Activated naive CD4-positive, alpha-beta T cell treated with anti-CD3 and anti-CD28 coated beads for 36 hours (primary cell): ENCODE measurements at places on chromosomes 5 and 9.

GRCh38 chr5:52948418-52949076 lies 40.6 kb upstream of the ITGA2 start:
- peak; percentile 83 for DNase-seq

- no peak for DNase-seq
These were observed 26.7 kb downstream of the NCBP1 start for GRCh38 chr9:97660340-97660739.

DNA sequence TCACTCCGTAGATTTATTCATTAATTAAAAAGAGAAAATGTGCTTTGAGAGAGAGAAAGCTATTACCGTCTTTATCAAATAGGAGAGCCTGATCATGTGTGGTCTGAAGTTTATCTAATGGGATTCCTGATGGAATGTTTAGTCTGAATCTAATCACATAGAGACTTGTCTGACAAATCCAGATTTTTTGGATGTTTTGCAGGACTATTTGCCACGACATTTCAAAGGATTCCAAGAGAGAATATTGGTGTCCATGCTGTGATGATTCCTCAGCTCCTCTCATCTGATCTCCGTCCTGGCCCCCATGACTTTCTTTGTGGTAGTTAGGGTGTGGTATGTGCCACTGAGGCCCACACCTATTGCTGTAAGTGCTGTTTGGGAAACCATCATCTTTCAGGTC lies 20.1 kb upstream of the CDKN2B start:
- DNase-seq: no peak

DNA sequence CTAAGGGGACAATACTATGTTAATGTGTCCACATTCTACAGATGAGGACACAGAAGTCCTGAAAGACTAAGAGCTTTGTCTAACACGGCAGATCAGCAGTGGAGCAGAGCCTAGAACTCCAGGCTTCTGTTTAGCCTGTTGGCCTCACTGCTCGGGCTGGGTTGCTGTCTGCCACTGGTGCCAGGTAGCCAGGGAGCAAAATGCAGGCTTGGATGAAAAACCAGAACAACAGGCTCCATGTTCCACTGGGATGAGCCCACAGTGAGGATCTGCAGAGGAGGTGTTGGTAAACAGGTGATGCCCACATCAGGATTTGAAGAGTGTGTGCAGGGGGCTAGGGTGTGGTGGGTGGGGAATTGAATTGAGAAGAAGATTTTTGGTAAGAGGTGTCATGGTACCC lies 114.0 kb upstream of the TBC1D2 start:
- no peak for DNase-seq

DNA sequence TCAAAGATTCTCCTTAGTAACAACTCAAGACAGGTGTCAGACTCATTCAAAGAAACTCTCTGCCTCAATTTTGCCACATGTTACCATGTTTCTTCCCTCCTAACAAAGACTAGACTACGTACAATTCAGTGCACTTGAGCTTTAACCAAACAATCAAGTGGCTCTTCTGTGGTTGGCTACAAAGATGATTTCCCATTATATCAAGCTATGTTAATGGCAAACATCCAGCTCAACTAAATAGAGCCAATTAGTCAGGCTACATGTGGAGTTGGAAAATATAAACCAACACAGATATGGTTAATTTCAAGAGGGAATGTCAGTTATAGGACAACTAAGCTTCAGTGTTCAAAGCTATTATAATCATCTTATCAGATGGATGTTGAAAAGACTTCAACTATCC lies 29.2 kb upstream of the ADRA1B start:
- no peak for DNase-seq

- no peak for DNase-seq
These were observed 372.8 kb upstream of the PIK3R1 start for GRCh38 chr5:67842806-67843205.

DNA sequence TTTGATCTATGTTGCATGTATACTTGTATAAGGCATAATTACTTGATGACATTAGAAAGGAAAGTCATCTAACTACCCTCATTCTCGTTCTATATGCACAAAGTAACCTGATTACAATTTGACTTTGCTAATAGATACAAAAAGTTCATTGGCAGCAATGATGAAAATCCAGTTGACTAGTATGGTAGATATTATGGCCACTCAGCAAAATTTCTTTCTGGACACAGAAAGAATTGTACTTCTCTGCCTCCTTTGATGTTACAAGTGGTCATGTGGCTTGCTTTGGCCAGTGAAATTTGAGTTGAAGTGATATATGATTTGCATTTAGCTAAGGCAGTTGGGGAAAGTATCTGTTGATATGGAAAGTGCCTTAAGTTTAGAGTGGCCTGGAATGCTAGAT lies 723.7 kb upstream of the ARRDC3 start:
- no peak for DNase-seq

- DNase-seq: no peak
These were observed 146.0 kb upstream of the MAST4 start for GRCh38 chr5:66450237-66450636.

- DNase-seq: no peak
These were observed 32.4 kb downstream of the C9 start for GRCh38 chr5:39331861-39332381.

GRCh38 chr9:121472446-121472845 lies 27.2 kb downstream of the GGTA1 start:
- no peak for DNase-seq

- no peak for DNase-seq
These were observed 66.4 kb upstream of the COL15A1 start for GRCh38 chr9:98877311-98877710.

GRCh38 chr9:136531904-136532798 lies 13.7 kb downstream of the NOTCH1 start:
- DNase-seq: peak; percentile 40

GRCh38 chr5:64144425-64145215 lies 21.0 kb upstream of the RNF180 start:
- no peak for DNase-seq

DNA sequence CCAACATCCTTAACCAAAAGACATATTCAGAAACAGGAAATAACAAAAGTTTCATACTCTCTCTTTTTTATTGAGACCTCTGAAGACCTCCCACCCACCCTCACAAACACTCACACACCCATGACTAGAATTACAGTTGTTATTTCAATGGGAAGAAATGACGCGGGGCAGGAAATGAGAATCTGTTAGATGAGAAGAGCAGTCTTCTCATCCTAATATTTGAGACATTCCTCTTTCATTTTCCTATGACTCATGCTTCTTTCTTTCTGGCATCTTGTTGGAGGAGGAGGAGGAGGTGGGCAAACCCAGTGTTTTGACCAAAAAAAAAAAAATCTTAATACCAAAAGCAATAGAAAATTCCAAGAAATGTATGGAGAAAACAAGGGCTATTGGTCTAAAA lies 179.5 kb upstream of the TARS1 start:
- DNase-seq: no peak

DNA sequence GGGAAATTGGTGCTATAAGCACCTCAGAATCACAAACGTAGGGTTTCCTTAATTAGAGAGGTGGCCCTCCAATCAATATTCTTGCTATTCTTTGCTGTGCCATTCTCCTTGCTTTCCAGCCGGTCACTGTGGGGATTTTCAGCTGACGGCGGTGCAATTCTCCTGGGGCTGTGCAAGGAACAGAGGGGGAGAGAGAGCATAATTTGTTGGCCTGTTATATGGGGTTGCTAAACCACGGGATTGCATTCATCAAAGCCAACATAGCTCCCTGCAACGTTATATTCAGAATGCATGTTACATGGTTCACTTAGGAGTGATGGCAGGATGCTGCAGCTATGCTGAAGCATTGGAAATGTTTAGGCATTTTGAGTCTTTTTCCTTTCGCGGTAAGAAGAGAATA lies 441.3 kb upstream of the CLINT1 start:
- DNase-seq: no peak

- DNase-seq: no peak
These were observed 231.5 kb upstream of the PPP1R2B start for GRCh38 chr5:156618601-156619000.

DNA sequence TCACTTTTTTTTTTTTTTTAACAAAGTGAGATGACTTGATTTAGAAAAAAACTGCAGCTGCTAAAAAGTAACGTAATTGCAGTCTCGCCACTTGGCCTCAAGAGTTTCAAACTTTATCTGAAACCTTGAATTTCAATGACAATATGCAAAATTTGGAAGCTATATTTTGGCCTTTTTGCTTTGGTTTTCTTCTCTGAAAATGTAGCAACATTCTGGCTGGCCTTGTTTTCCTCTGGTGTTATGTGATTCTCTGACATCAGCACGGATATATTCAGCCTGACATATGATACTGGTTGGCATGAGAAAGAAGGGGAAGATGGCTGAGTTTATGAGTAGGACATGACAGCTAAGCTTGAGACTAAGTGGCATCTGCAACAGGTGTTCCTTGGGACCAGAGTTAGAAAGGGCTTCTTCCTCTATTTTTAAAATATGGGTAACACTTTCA lies 136.5 kb downstream of the MEF2C start:
- no peak for DNase-seq

- no peak for DNase-seq
These were observed 8.3 kb downstream of the TSLP start for GRCh38 chr5:111079846-111080245.

GRCh38 chr9:136955202-136955942 lies 3.3 kb downstream of the LCN12 start:
- DNase-seq: no peak

DNA sequence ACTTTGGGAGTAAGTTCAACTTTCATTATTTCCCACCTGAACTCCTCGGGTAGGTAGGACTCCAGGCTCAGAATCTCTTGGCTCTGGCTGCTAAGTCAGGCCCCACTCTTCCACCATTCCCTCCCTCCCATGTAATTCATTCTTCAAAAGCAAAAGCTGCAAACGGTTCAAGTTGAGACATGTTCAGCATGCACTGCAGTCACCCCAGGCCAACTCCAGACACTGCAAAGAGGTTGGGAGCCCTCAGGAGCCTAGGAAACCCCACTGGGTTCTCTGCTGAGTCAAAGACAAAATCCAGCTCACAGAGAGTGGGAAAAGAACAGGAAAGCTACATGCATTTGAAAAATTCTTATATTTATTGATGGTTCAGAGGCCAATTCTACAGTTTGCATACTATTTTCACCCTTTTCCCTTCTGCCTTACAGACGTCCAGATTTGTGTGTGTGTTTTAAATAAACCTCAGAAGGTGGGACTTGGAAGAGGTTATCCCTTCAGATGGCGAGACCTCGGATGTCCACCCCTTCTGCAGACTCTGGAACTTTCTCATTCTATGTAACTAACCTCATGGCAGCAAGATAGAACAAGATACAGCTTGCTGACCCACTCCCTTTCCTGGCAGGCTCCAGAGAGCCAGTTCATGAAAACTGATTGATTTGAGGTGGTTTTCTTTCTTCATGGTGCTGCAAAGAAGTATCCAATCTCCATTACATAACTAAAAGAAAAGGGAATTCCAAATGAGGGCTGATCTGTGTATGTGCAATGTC lies 65.7 kb upstream of the EQTN start:
- no peak for DNase-seq

- DNase-seq: peak; percentile 64
These were observed 68.7 kb upstream of the ZNF618 start for GRCh38 chr9:113807173-113808061.

GRCh38 chr5:76693141-76693540 lies 22.8 kb upstream of the F2R start:
- no peak for DNase-seq
